Placental epithelial cell (primary cell): ENCODE measurements at places on chromosomes 3 and 15. TPM values are rescaled to one million over a fixed set of nuclear protein-coding genes. Genes with fewer than 3 reads are reported as not detected.

Gene ADGRG7
- 0.39 TPM in 1 of 2 replicates, not detected in the other for total RNA-seq

Gene SYNPR
- not detected in 2 replicates for total RNA-seq

Gene DOCK3
- total RNA-seq: 1.5 and 1.6 TPM in 2 replicates

Gene SPATA12
- total RNA-seq: not detected in 2 replicates

Gene TICRR
- 2.2 and 2.7 TPM in 2 replicates for total RNA-seq

Gene SMAD3
- 9.8 and 10.1 TPM in 2 replicates for total RNA-seq

Gene GATA2
- total RNA-seq: 9.4 and 19.5 TPM in 2 replicates

Gene RTP3
- total RNA-seq: not detected in 2 replicates

Gene CASR
- under 0.01 TPM in 1 of 2 replicates, not detected in the other for total RNA-seq

Gene TMOD2
- 0.39 and 1.1 TPM in 2 replicates for total RNA-seq

Gene SERINC4
- total RNA-seq: 0.39 TPM in 1 of 2 replicates, not detected in the other

Gene PLS1
- total RNA-seq: 0.76 TPM in 1 of 2 replicates, not detected in the other

Gene RARB
- total RNA-seq: under 0.01 TPM in 1 of 2 replicates, not detected in the other

Gene B3GALNT1
- 7.5 and 14.6 TPM in 2 replicates for total RNA-seq

Gene SCAMP2
- total RNA-seq: 29.8 and 54.7 TPM in 2 replicates

Gene HLTF
- 35.9 and 45.1 TPM in 2 replicates for total RNA-seq
